ENCODE measurements at places on chromosomes 13 and 19.

DNA sequence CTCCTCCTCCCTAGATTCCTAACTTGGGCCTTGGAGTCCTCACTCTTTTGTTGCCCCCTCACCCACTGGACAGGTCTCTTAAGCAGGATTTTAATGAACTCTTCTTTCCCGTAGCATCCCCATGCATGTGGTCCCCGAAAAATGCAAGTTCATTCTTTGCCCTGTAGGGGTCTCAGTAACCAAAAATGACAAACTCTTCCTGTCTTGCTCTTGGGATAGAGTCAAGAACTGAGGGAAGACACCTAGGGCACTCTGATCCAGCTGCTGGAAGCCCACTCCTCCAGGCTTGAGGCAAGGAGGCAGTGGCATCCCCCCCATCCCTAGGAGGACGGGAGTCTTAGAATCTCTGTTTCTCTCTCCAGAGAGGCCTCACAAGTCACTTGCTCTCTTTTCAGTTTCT, 987.0 kb downstream of the DIAPH3 start:
- no peak for DNase-seq

DNA sequence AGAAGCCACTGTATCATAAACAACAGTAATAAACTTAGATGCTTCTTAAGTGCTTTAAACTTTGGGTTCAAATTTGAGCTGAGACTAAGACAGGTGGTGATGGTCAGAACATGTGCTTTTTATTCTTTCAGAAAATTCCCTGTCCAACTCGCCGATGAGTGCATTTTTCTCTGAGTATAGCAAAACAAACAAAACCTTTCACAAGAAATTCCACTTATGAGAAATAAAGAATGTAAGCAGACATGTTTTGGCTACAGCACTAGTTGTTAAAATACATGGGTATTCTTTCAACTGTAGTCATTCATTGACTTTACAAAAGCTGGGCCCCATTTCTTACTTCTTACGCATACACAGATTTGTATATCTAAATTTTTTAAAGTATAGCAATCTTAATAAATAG, 125.6 kb downstream of the SPRY2 start:
- DNase-seq: no peak

DNA sequence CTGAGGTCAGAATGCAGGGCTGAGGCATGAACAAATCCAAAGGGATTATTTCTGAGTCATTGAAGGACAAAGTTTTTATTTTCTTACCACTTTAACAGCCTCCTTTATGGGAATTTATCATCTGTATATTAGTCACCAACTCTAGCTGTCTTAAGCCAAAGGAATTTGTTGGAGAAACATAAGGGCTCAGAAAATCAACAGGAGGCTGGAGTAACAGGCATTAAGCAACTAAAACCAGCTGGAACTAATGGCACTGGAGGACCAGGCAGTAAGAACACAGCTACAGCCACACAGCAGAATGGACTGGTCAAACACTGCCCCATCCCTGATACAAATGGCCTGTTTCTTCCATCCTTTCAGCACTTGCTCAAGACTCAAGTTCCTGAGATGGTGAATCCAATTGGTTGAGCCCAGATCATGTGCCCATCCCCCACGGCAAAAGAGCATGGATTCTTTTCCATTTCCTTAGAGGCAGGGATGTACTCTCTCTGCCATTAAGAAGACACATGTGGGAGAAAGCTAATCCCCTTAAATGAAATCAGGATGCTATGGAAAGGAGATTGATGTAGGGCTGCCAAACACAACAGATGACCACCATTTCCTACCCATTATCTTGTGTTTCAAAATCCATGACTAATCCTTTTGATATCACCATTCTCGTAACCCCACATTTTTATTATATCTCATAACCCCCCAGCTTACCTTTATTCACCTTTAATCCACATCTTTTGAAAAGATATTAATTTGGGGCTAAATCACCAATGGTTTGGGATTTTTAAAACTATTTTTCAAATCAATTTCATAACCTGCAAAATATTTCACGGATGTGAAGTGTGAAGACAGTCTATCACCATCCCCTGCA, 157.0 kb upstream of the FNDC3A start:
- no peak for DNase-seq

GRCh38 chr19:10013834-10014618, 743 bp downstream of the RDH8 start:
- no peak for DNase-seq

DNA sequence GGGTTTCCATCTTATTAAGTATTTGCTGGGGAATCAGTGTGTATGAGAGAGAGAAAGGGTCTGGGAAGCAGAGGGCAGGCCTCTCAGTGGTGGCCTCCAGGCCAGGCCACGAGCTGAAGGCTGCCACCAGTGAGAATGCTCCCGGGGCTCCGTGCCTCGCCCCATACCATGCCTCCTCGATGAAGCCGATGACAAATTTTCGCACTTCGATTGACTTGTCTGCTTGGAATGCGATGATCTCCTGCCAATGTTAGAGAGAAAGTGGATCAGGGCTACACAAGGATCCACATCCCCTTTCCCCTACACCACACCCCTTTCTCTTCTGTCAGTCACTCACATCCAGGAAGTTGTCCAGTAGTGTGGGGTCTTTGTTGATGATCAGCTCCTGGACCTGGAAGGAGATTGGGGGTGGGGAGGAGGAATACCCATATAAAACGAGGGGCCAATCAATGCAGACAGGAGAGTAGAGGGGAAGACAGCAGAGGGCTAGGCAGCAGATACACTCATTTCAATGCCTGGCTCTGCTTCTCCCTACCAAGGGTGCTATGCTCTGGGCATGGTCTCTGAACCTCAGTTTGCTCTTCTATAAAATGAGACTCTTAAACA, 10.7 kb downstream of the SYMPK start:
- no peak for DNase-seq
